Aorta (tissue), 5 donors: ENCODE measurements at places on chromosomes 2 and 18.

GRCh38 chr2:219851801-219852481 is 224.5 kb downstream of the SLC4A3 start:
- H3K4me1 ChIP-seq: no peaks in the 10 kb centered on the region
- H3K36me3 ChIP-seq: no peaks in the 10 kb centered on the region
- no peak for DNase-seq

GRCh38 chr2:239201884-239202283 is 198.9 kb downstream of the HDAC4 start:
- no peaks in the 10 kb centered on the region for H3K4me1 ChIP-seq
- no peaks in the 10 kb centered on the region for H3K27me3 ChIP-seq
- no peak overlapping the region for H3K4me3 ChIP-seq
- no peak overlapping the region for H3K27ac ChIP-seq
- no peaks in the 10 kb centered on the region for H3K36me3 ChIP-seq

- DNase-seq: no peak
- no peak overlapping the region for H3K27ac ChIP-seq
- no peak overlapping the region for H3K4me3 ChIP-seq
- H3K27me3 ChIP-seq: peaks cover 2% of the 10 kb centered on the region
- no peaks in the 10 kb centered on the region for H3K4me1 ChIP-seq
Measured at GRCh38 chr2:149040451-149040850, 2.0 kb downstream of the LYPD6B start.

- no peak overlapping the region for H3K27ac ChIP-seq
- H3K27me3 ChIP-seq: no peaks in the 10 kb centered on the region
- H3K4me1 ChIP-seq: no peaks in the 10 kb centered on the region
- H3K4me3 ChIP-seq: no peak overlapping the region
- DNase-seq: no peak
Measured at GRCh38 chr2:105760639-105761337, 16.1 kb downstream of the NCK2 start.

DNA sequence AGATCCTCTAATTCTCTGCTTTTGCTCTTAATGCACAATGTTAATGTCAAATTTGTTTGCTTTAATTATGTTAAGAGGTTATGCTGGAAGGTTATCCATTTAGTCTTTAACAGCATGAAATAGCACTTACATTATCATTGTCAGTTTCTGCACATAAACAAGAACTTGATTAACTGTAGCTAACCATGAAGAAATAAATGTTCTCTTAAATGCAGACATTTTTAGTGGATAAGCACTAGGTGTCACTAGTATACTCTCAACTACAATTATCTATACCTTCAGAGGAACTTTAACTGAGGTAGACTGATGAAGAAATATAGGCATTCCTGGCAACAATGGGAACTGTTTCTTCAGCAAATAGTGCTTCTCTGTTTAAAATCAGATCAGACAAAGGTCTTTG is 178.8 kb upstream of the CHST9 start:
- no peaks in the 10 kb centered on the region for H3K4me1 ChIP-seq
- no peaks in the 10 kb centered on the region for H3K27me3 ChIP-seq
- no peak overlapping the region for H3K4me3 ChIP-seq

GRCh38 chr2:68591225-68591624 is 52.2 kb upstream of the PROKR1 start:
- H3K4me1 ChIP-seq: no peaks in the 10 kb centered on the region
- H3K27ac ChIP-seq: no peak overlapping the region
- DNase-seq: no peak
- no peak overlapping the region for H3K4me3 ChIP-seq
- H3K36me3 ChIP-seq: no peaks in the 10 kb centered on the region

GRCh38 chr2:230505162-230505561 is 89.2 kb downstream of the SP100 start:
- H3K36me3 ChIP-seq: peaks cover 5% of the 10 kb centered on the region
- H3K27ac ChIP-seq: no peak overlapping the region
- no peak overlapping the region for H3K4me3 ChIP-seq
- no peaks in the 10 kb centered on the region for H3K4me1 ChIP-seq

- H3K36me3 ChIP-seq: no peaks in the 10 kb centered on the region
- DNase-seq: no peak
- H3K27ac ChIP-seq: no peak overlapping the region
- no peaks in the 10 kb centered on the region for H3K27me3 ChIP-seq
- H3K4me3 ChIP-seq: no peak overlapping the region
Measured at GRCh38 chr2:96336104-96336775, 674 bp downstream of the NCAPH start.

DNA sequence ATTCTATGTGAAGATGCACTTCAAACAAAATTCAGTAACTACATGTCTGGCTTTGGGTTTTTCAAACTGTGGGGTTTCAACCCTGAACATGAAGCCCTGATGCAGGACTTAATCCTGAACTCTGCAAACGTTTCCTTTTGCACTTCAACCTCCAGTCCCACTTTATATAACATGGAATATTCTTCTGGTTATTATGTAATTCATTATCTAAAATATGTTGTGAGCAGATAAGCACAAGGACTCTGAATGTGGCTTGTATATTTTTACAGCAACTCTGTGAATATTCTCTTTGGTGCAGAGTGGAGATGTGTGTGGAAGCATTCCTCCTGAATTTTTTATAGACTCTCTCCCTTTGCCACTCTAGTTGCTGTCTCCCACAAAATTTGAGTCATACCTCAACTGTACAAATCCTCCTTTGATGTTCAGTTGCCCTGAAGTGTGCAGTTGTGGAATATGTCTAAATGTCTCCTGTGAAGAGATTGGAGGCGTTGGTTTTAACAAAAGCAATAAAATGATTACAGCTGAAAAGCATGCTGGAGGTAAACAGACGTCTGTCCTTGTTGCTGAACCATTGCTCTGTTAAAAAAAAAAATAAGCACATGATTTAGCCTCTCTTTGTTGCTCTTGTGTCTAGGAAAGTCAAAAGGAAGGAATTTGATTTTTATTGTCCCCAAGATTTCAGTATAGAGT is 205.1 kb upstream of the NRP2 start:
- H3K27ac ChIP-seq: no peak overlapping the region
- no peaks in the 10 kb centered on the region for H3K4me1 ChIP-seq
- no peak overlapping the region for H3K4me3 ChIP-seq
- DNase-seq: no peak

- H3K4me1 ChIP-seq: no peaks in the 10 kb centered on the region
- H3K27me3 ChIP-seq: no peaks in the 10 kb centered on the region
- DNase-seq: peak; percentile 38
- no peaks in the 10 kb centered on the region for H3K36me3 ChIP-seq
- no peak overlapping the region for H3K27ac ChIP-seq
Measured at GRCh38 chr18:79479761-79480161, 84.0 kb downstream of the NFATC1 start.

GRCh38 chr2:241218131-241219029 is 29.9 kb downstream of the ANO7 start:
- H3K4me1 ChIP-seq: no peaks in the 10 kb centered on the region
- H3K27ac ChIP-seq: no peak overlapping the region
- no peaks in the 10 kb centered on the region for H3K27me3 ChIP-seq
- peak overlapping the region; percentile 58 for H3K4me3 ChIP-seq
- no peaks in the 10 kb centered on the region for H3K36me3 ChIP-seq

DNA sequence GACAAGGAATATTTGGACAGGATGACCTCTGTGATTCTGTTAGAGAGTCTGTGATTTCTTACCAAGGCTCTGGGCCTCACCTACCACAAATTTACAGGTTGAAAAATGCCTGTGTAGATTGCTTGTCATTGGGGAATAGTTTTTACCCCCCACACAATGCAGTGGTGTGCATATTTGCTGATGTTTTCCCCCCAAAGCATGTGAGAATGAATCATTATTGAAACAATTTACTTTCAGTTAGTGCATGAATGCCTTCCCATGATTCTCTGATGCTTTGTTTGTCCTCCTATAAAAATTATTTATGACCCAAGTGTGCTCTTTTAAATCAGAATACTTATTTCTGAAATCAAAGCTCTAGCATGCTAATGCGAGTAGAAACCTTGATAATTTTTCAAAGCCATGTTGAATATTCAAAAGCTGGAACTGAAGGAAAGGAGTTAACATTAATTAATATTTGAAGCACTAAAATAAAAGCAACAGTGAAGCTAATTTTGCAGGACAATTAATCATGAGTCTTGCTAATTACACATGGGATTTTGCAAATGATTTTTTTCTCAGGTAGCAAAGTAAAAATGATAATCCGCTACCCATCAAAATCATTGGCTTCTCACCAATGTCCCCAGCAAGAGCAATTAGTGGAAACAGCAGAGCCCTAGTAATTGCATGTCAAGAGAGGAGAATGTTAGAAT is 361.2 kb upstream of the HNRNPA3 start:
- no peaks in the 10 kb centered on the region for H3K36me3 ChIP-seq
- no peaks in the 10 kb centered on the region for H3K27me3 ChIP-seq
- no peak overlapping the region for H3K27ac ChIP-seq
- no peaks in the 10 kb centered on the region for H3K4me1 ChIP-seq
- DNase-seq: no peak

- H3K27ac ChIP-seq: no peak overlapping the region
- no peaks in the 10 kb centered on the region for H3K4me1 ChIP-seq
- no peaks in the 10 kb centered on the region for H3K27me3 ChIP-seq
- no peaks in the 10 kb centered on the region for H3K36me3 ChIP-seq
- DNase-seq: no peak
Measured at GRCh38 chr2:174985614-174986013, 19.6 kb downstream of the CHN1 start.

- no peak overlapping the region for H3K27ac ChIP-seq
- no peaks in the 10 kb centered on the region for H3K4me1 ChIP-seq
- peak; percentile 81 for DNase-seq
- H3K27me3 ChIP-seq: no peaks in the 10 kb centered on the region
- H3K36me3 ChIP-seq: no peaks in the 10 kb centered on the region
- no peak overlapping the region for H3K4me3 ChIP-seq
Measured at GRCh38 chr2:70523996-70524965, 29.3 kb downstream of the TGFA start.

- H3K4me1 ChIP-seq: peaks cover 2% of the 10 kb centered on the region
- H3K36me3 ChIP-seq: no peaks in the 10 kb centered on the region
- H3K27ac ChIP-seq: no peak overlapping the region
- no peak for DNase-seq
- no peak overlapping the region for H3K4me3 ChIP-seq
Measured at GRCh38 chr18:21071071-21071470, 40.5 kb downstream of the ROCK1 start.

- no peak for DNase-seq
- no peaks in the 10 kb centered on the region for H3K27me3 ChIP-seq
- no peaks in the 10 kb centered on the region for H3K36me3 ChIP-seq
- H3K4me1 ChIP-seq: no peaks in the 10 kb centered on the region
Measured at GRCh38 chr2:184890311-184890710, 292.0 kb downstream of the ZNF804A start.

DNA sequence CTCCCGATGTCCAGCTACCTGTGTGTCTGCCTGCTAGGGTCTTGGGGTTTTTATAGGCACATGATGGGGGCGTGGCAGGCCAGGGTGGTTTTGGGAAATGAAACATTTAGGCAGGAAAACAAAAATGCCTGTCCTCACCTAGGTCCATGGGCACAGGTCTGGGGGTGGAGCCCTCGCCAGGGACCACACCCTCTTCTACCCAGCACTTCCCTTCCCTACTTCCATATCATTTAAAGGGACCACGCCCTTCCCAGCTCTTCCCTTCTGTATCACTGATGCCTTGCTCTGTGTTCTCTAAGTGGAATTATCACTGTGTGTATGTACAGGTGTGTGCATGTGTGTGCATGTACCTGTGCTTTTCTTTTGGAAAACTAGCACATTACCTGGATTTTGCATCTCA is 6.3 kb downstream of the UGT1A1 start:
- no peak overlapping the region for H3K4me3 ChIP-seq
- no peaks in the 10 kb centered on the region for H3K27me3 ChIP-seq
- no peaks in the 10 kb centered on the region for H3K4me1 ChIP-seq

DNA sequence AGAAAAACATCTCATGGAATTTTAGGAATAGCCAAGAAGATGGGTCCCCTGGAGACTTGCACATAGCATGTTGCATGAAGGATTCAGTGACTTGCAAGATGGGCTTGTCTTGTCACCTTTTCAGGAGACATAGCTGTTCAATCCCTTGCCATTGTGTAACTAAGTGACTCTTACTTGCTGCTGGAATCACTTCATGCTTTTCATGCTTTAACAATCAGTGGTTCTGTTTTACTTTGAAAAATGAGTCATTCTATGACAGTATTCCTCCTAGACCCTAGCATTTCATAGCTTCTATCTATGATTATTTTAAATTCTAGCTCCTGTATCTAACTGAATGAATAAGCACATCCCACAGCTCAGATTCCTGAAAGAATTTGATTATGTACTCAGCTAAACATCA is 2.8 kb downstream of the KYNU start:
- no peak overlapping the region for H3K4me3 ChIP-seq
- no peak for DNase-seq
- H3K27me3 ChIP-seq: no peaks in the 10 kb centered on the region
- H3K36me3 ChIP-seq: no peaks in the 10 kb centered on the region
- H3K4me1 ChIP-seq: peaks cover 2% of the 10 kb centered on the region

DNA sequence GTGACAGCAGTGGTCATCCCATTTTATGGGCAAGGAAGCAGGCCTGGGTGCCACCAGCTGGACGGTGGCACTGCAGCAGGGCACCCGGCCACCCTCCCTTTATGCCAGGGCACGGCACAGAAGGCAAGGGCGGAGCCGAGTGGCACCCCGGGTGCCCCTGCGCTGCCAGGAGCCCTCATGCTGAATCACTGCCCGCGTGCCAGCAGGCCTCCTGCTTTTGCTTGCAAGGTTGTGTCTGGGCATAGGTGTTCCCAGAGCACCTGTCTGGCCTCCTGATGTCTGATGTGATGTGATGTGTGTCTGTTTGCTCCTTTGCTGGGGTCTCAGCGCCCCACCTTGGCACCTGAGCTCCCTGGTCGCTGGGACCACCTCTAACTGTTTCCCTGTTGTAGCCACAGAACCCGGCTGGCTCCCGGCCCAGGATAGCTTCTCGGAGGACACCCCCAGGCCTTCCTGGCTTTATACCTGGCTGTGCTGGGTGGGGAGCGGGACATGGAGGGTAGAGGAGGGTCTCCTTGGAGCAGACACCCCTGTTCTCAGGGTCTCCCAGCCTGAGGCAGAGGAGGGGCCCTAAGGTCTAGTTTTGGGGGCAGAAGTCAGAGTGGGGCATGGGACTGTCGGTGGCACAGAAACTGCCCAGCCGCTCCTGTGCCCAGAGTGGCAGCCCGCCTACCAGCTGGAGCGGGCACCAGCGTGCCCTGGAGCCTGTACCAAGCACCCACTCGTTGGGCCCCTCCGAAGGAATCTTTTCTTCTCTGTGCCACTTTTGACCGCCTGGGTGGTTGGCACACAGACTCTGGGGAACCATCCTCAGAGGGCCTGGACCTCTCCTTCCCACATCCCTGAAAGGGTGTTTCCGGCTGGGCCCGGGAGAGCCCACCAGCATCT is 3.6 kb downstream of the GPC1 start:
- no peaks in the 10 kb centered on the region for H3K4me1 ChIP-seq
- DNase-seq: peak; percentile 66
- no peaks in the 10 kb centered on the region for H3K36me3 ChIP-seq

- no peak overlapping the region for H3K27ac ChIP-seq
- no peaks in the 10 kb centered on the region for H3K27me3 ChIP-seq
- H3K4me1 ChIP-seq: no peaks in the 10 kb centered on the region
- DNase-seq: no peak
- no peaks in the 10 kb centered on the region for H3K36me3 ChIP-seq
Measured at GRCh38 chr2:128868686-128869551, 550.3 kb upstream of the HS6ST1 start.
